ENCODE measurements at places on chromosomes 1 and 21.

GRCh38 chr21:15065392-15066122 lies 757 bp upstream of the NRIP1 start:
- DNase-seq, result peak; percentile 79

GRCh38 chr21:35142036-35142815 lies 93.1 kb upstream of the RUNX1 start:
- DNase-seq, result no peak

GRCh38 chr1:167371030-167371429 lies 147.3 kb downstream of the CD247 start:
- no peak for DNase-seq

DNA sequence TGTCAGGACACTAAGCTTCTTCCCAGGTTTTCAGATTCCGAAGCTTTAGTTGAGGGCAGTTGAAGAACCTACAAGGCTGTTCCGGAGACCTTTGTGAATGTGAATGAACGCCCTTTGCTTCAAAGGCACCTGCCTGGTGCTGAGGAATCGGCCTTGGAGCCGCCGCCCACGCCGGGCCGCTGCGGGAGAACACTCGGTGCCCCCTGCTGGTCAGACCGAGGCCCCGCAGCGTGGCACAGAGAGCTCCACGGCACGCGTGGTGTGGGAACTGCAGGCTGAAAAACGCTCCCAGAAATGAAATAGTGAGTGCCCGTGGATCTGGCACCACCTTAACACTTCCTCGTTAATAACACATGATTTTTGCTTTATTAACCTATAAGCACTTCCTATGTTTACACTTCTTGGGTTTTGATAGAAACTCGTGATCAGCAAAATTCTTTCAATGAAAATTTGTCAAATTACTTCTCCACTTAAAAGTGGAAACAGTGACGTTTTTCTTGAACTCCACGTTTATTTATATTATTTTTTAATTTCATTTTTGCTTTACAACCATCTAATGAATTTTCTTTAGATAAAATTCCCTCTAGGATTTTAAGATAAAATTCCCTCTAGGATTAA lies 460.6 kb downstream of the DSCAM start:
- DNase-seq, result peak; percentile 27

DNA sequence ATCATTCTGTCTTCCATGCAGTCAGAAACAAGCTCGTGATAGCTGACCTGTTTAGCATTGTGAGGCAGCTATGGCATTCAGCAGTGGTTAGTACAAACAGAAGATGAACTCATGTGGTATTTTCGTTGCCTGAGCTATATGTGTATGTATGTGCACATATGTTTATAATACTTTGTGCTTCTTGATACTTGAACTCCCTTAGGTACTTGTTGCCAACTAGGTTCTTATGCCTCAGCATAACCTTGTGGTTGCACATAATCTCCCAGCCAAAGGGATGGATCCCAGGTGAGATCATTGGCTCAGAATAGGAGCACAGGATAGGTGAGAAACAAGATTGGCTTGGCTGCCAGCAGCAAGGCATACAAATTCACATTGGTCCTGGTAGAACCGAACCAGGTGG lies 86.1 kb downstream of the VPS26C start:
- DNase-seq, result no peak

GRCh38 chr1:159011751-159012150 lies 2.0 kb downstream of the IFI16 start:
- DNase-seq, result no peak

DNA sequence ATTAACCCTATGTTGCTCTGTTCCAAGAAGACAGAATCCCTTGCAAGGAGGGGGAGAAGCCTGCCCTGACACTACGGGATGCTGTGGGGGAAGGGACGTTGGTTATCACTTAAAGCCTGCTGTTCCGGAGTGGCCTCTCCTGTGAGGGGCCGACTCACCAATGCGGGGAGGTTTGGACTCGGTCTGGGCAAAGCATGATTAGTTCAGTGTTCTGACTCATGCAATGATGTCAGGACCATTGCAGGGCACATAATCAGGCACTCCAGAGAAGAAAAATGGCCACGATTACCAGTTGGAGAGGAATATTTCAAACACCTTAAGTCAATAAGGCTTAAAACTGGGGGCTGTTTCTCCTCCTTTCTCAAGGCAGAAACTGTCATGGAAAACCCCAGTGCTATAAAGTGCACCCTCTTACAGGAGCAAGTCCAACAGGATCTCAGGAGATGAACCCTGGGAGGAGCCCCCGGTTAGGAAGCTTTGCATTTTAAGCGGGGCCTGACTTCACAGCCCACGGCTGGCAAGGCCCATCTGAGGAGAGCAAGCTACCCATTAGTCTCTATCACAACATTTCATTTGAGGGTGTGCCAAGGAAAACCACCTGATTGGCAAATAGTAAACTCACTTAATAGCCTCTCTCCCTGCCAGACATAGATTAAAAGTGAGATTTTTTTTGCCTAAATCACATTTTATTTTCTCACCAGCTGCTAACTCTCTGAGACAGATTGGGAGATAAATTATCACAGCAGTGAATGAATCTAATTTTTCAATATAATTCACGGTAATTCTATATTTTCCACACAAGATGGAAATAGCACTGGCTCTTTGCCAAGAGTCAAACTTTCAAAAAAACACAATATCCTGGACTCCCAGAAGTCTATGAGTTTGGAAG lies 202.5 kb downstream of the C1orf94 start:
- no peak for DNase-seq

GRCh38 chr1:191888996-191889622 lies 269.2 kb upstream of the RGS18 start:
- DNase-seq, result no peak

DNA sequence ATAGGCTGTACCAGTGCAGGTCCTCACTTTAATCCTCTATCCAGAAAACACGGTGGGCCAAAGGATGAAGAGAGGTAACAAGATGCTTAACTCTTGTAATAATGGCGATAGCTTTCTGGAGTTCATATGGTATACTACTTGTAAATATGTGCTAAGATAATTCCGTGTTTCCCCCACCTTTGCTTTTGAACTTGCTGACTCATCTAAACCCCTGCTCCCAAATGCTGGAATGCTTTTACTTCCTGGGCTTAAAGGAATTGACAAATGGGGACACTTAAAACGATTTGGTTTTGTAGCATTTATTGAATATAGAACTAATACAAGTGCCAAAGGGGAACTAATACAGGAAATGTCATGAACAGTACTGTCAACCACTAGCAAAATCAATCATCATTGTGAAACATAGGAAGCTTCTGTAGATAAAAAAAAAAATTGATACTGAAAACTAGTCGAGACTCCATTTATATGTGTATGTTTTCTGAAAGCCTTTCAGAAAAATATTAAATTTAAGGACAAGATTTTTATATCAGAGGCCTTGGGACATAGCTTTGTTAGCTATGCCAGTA lies 7.0 kb downstream of the SOD1 start:
- DNase-seq, result no peak

DNA sequence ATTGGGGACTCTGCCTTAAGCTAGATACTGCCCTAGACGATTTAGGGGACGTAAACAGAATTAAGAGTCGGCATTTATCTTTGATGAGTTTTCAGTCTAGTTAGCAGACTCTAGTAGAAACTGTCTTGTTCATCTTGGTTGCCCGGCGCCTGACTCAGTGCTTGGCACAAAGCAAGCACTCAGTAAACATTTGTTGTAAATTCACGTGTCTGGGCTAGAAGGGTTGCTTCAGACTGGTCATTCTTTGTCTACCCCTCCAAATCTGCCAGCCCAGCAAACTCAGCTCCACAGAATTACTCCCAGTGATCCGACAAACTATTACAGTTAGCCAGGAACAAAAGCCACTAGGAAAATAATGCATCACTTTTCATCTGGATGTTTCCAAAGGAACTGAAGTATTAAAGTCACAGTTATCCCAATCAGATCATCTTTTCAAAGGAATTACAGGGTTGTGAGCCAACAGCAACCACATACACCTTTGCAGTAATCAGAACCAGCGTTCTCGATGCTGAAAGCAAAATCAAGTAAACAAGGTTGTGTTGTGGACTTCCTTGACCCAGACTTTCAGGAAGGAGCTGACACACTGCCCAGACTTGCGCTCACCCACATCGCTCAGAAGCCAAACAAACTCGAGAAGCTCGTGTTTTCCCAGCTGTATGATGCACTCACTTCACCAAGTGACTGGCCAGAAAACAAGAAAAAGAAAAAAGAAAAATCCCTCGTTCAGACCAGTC lies 66.5 kb upstream of the GADD45A start:
- DNase-seq, result no peak

DNA sequence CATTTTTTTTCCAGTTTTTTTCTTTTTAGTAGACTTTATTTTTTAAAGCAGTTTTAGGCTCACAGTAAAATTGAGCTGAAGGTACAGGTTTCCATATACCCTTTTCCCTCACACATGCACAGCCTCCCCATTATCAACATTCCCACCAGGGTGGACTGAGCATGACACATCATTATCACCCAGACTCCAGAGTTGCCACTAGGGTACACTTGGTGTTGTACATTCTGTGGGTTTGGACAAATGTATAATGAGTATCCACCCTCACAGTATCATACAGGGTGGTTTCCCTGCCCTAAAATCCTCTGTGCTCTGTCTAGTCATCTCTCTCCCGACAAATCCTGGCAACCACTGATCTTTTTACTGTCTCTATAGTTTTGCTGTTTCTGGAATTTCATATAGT lies 3.0 kb upstream of the AIM2 start:
- no peak for DNase-seq

DNA sequence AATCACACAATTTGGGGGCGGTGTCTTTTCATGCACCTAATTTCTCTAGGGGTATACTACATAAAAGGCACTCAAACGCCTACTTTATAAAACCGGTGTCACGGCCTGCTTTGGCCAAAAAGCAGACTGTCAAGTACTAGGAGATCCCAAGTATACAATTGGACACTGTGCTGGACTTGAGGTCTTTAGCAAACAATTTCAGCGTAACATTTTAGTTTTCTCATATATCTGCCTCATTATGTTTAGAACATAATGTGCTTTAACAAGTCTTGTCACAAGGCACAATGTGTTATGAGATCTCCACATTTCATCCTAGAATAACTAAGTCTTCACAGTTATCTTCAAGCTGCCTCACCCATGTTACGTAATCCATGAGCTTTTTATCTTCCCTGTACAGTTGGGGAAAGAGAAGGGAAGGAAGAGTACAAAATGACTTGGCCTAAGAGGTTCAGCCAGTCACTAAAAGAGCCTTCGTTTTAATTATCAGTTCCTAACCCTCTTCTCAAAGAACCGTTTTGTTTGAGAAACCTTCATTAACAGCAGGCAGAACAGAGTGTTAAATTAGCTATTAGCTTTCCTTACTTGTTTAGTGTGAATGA lies 1.7 kb downstream of the SSX2IP start:
- DNase-seq, result peak; percentile 7

- DNase-seq, result no peak
Observed at GRCh38 chr1:18736958-18737357, 106.3 kb downstream of the PAX7 start.

- no peak for DNase-seq
Observed at GRCh38 chr1:169240449-169241232, 127.0 kb downstream of the NME7 start.

DNA sequence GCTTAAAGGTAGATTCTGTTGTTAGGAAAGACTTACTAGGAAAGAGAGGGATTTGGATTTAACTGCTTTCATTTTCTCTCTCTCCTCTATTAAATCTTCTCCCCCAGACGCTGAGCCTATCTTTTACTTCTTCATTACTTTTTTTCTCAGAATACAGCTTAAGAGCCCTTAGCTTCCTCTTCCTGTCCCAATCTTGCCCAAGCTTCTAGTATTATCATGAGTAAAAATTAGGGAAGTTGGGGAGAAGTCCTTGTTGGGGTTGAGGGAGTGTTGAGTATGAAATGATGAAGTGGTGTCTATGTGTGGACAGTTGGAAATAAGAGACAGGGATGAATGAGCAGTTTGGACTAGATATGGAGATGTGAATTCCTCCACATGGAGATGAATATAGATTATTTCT lies 35.0 kb downstream of the ACP6 start:
- DNase-seq, result peak; percentile 6

DNA sequence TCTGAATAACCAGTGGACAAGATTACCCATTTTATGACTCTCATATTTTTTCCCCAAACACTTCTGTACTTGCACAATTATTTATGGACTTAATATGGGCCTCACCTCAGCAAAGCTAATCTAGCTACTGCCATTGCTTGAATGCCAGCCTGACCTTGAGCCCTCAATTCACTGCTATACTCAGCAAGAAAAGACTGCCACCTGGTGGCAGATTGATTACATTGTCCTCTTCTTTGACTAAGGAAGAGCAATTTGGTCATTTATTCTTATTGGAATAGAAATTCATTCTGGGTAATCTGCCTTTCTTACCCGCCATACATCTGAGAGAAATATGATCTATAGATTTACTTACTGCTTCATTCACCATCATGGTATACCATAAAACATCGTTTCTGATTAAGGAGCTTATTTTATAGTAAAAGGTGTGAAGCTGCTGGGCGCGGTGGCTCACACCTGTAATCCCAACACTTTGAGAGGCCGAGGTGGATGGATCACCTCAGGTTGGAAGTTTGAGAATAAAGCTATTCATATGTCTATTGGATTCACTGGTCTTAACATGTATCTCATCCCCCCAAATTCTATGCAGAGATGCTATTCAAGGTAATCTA lies 32.9 kb upstream of the DIPK1A start:
- peak; percentile 38 for DNase-seq

DNA sequence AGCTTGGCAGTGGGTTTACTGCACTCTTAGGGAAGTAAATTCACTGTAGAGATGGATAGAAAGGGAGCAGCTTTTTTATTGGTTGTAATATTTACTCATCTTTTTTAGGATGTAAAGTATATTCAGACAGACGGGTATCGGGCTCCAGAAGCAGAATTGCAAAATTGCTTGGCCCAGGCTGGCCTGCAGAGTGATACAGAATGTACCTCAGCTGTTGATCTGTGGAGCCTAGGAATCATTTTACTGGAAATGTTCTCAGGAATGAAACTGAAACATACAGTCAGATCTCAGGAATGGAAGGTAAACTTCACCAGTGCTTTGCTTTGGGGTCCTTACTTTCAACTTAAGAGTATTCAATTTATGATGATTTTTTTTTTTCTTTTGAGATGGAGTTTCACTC lies 3.2 kb downstream of the UHMK1 start:
- no peak for DNase-seq

- no peak for DNase-seq
Observed at GRCh38 chr21:28587748-28588147, 404.9 kb downstream of the LTN1 start.

DNA sequence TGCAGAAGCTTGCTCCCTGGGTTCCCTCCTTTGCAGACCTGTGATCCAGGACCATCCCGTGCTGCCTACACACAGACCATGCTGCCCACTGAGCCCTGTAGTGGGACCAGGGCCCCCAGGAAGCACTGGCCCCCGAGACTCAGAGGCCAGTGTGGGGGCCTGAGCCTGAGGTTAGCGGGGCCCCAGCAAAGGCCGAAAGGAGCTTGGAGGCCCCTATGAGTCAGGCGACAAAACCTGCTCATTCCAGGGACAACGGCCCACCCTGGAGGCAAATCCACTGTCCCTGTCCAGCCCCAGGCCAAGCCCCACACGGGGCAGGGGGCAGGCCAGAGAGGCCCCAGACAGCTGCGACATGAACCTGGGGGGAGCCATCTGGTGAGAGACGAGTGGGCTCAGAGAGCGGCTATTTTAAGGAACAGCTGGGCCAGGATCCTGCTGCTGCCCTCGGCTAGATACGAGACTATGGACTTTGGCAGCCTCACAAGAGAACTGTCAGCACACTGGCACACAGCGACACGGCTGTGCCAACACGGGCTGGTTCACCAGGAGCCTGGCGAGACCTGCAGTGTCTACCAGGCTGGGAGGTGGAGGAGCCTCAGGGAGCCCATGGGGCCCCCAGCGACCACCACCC lies 74.7 kb downstream of the ARHGEF16 start:
- DNase-seq, result no peak
